ENCODE measurements at places on chromosomes 7 and 10. TPM values are rescaled to one million over a fixed set of nuclear protein-coding genes. Genes with fewer than 3 reads are reported as not detected.

- DNase-seq = no peak
These were observed 166.5 kb upstream of the RHEB start for GRCh38 chr7:151686016-151686766.

- no peak for DNase-seq
These were observed 123.7 kb downstream of the MPP7 start for GRCh38 chr10:28179006-28179742.

DNA sequence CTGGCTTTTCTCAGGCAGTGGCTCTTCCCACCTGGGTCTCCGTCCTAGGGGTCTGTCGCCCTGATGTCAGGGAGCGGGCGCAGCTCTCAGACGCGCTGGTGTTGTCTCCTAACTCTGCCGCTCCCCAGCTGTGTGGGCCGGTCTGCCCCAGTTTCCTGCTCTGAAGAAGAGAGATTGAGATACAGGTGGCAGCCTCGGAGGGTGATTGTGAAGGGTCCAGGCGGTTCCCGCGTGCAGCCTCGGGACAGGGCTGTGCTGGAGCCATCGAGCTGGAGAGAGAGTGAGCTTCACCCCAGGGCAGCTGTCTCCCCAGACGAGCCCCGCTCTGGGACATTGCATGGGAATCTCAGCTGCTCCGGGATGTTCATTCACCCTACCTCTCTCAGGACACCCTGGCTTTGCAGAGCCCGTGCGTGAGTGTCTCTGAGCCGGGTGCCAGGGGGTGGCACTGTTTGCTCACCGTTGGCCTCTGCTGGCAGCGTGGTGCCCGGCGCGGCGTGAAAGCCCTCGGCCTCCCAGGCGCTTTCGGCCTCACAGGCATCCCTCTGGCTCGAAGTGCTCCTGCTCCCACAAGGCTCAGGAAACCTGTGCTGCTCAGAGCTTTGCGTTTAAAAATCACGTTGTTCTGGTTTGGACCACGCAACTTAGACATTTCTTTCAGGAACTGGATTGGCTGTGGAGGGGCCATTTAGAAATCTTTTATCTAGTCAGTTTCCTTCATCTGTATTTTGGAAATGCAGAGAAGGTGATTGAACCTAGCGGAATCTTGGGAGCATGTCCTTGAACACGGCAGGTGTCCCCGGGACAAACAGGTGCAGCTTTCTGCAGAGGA lies 33.8 kb upstream of the ZFAND2A start:
- DNase-seq = peak; percentile 41

Gene GRID2IP
- total RNA-seq = not detected

DNA sequence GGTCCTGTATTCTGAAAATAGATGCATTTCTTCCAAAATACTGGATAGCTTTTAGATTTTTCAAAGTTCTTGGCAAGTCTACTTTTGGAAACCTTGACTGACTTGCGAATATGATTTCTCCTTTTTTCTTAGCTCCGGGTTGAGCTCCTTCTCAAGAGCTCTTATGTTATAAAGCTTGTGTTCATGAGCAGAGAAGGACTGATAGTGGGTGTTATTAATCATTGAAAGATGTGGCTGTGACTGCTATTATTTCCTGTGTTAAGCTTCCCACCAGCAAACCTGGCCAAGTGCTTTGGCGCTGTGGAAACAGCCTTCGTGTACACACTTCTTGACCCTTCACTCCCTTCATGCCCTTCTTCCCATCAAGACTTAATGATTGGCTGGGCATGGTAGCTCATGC lies 98.2 kb downstream of the KIAA1217 start:
- no peak for DNase-seq

- no peak for DNase-seq
These were observed 29.6 kb downstream of the DMBT1 start for GRCh38 chr10:122590153-122590552.

- DNase-seq = no peak
These were observed 38.5 kb downstream of the COL1A2 start for GRCh38 chr7:94433224-94433623.
